ENCODE measurements at places on chromosomes 12 and 14. TPM values are rescaled to one million over a fixed set of nuclear protein-coding genes. Genes with fewer than 3 reads are reported as not detected.

- H3K4me3 ChIP-seq, result no peak overlapping the region
- no peaks in the 10 kb centered on the region for H3K36me3 ChIP-seq
- no peaks in the 10 kb centered on the region for H3K27me3 ChIP-seq
- H3K4me1 ChIP-seq, result no peaks in the 10 kb centered on the region
- no peak overlapping the region for H3K27ac ChIP-seq
- DNase-seq, result no peak
These were observed 34.5 kb downstream of the HMGA2 start for GRCh38 chr12:65858831-65859230.

DNA sequence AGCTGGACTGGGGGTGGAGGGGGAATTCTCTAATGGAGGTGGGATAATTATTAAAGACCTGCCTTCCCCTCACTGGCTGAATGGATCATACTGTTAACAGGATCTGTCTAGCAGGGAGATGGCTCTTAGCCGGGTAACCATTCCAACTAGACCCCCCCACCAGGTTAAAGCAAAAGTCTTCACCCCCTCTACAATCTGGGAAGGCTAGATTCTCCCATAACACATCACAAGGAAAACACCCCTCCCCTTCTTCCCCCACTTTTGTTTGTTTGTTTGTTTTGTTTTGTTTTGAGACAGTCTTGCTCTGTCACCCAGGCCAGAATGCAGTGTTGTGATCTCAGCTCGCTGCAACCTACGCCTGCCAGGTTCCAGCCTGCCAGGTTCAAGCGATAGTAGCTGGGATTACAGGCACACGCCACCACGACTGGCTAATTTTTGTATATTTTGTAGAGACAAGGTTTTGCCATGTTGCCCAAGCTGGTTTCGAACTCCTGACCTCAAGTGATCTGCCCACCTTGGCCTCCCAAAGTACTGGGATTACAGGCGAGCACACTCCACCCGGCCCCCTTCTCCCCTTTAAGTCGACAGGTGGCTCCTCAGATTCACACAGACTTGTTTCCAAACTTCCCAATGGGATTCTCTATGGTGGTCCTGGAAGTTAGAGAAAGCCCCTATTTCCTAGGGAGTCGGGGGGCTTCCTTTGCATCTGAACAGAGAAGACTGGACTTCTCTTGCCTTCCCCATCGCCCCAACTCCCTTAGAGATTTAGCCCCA is 3.5 kb upstream of the BAZ2A start:
- H3K4me3 ChIP-seq, result peak overlapping the region; percentile 80
- H3K27ac ChIP-seq, result peak overlapping the region; percentile 91
- no peak for DNase-seq
- H3K4me1 ChIP-seq, result no peaks in the 10 kb centered on the region

DNA sequence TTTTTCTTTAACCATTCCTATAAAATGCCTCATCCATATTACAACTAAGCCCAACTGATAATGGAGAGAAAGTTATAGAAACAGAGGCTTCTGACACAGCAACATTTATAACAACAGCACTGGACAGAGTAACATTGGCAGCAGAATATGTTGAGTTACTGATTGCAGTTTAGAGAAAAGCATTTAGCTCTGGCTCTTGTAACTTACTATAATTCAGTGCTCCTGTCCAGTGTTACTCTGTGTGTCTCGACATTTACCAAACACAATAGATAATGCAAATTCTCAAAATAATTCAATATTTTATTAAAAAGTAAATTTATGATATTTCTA is 356.1 kb downstream of the CEP128 start:
- H3K27ac ChIP-seq, result no peak overlapping the region
- H3K4me3 ChIP-seq, result no peak overlapping the region
- DNase-seq, result no peak

GRCh38 chr12:21769307-21769706 is 5.2 kb downstream of the KCNJ8 start:
- no peak overlapping the region for H3K27ac ChIP-seq
- no peaks in the 10 kb centered on the region for H3K27me3 ChIP-seq
- no peak overlapping the region for H3K4me3 ChIP-seq
- no peak for DNase-seq
- H3K36me3 ChIP-seq, result peaks cover 10% of the 10 kb centered on the region
- H3K4me1 ChIP-seq, result peaks cover 4% of the 10 kb centered on the region

GRCh38 chr12:56897844-56898361 is 36.3 kb downstream of the SDR9C7 start:
- H3K4me3 ChIP-seq, result no peak overlapping the region
- no peaks in the 10 kb centered on the region for H3K36me3 ChIP-seq
- no peaks in the 10 kb centered on the region for H3K4me1 ChIP-seq
- DNase-seq, result no peak
- H3K27me3 ChIP-seq, result no peaks in the 10 kb centered on the region
- no peak overlapping the region for H3K27ac ChIP-seq

GRCh38 chr12:27969624-27970400 is 2.7 kb downstream of the PTHLH start:
- no peaks in the 10 kb centered on the region for H3K36me3 ChIP-seq
- peaks cover 15% of the 10 kb centered on the region for H3K27me3 ChIP-seq
- H3K4me1 ChIP-seq, result no peaks in the 10 kb centered on the region
- H3K27ac ChIP-seq, result peak overlapping the region; percentile 0
- H3K4me3 ChIP-seq, result peak overlapping the region; percentile 54

GRCh38 chr12:105562199-105562971 is 231.9 kb downstream of the C12orf75 start:
- H3K27ac ChIP-seq, result peak overlapping the region; percentile 34
- peak; percentile 66 for DNase-seq
- H3K27me3 ChIP-seq, result no peaks in the 10 kb centered on the region
- no peaks in the 10 kb centered on the region for H3K36me3 ChIP-seq
- no peak overlapping the region for H3K4me3 ChIP-seq

GRCh38 chr14:75946785-75947184 is 35.0 kb downstream of the TGFB3 start:
- no peak for DNase-seq
- no peak overlapping the region for H3K27ac ChIP-seq
- H3K4me1 ChIP-seq, result no peaks in the 10 kb centered on the region
- H3K36me3 ChIP-seq, result no peaks in the 10 kb centered on the region

GRCh38 chr12:26275313-26276131 is 80.1 kb downstream of the SSPN start:
- no peak for DNase-seq
- H3K36me3 ChIP-seq, result no peaks in the 10 kb centered on the region

- no peaks in the 10 kb centered on the region for H3K36me3 ChIP-seq
- H3K27me3 ChIP-seq, result no peaks in the 10 kb centered on the region
- H3K4me1 ChIP-seq, result no peaks in the 10 kb centered on the region
- no peak overlapping the region for H3K4me3 ChIP-seq
These were observed 97.8 kb downstream of the RPS6KA5 start for GRCh38 chr14:90962505-90963109.

- H3K27me3 ChIP-seq, result no peaks in the 10 kb centered on the region
- no peaks in the 10 kb centered on the region for H3K36me3 ChIP-seq
- no peak overlapping the region for H3K4me3 ChIP-seq
- H3K27ac ChIP-seq, result peak overlapping the region; percentile 63
These were observed 20.4 kb downstream of the FOS start for GRCh38 chr14:75299059-75299458.

- H3K27me3 ChIP-seq, result no peaks in the 10 kb centered on the region
- H3K4me1 ChIP-seq, result peaks cover 31% of the 10 kb centered on the region
- peak overlapping the region; percentile 45 for H3K27ac ChIP-seq
- no peak overlapping the region for H3K4me3 ChIP-seq
These were observed 50.0 kb downstream of the KDM2B start for GRCh38 chr12:121530600-121531355.

DNA sequence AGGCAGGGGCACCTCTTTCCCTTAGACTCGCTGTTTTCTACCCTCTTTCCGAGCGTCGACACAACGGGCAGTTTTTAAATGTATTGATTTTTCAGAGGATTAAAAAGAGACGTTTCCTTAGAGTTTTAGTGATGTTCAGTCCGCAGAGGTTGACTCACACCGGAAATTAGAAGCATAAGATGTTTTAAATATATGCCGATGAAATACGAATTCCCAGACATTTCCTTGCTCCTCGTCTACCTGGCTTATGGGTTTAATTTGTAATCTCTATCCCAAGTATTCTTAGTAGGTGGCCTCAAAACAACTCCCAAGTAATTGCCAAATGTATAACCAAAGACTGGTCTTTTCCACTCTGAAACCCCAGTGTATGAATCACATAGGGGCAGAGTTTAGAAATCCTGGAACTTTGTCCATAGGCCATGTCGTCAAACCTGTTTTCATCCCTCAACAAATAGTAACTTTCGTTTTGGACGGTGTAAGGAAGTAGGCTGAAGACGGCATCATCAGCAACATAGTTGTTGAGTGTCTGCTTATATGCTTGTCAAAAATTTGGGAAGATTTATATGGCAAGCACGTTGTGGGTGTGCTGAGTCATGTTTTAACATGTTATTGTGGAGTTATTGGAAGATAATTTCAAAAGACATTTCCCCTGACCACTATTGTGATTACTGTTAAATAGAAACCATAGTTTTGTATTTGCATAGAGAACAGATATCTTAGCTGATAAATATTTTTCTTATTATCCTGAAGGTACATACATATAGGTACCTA is 824 bp downstream of the TBK1 start:
- DNase-seq, result no peak
- peaks cover 8% of the 10 kb centered on the region for H3K36me3 ChIP-seq
- H3K4me3 ChIP-seq, result peak overlapping the region; percentile 95

DNA sequence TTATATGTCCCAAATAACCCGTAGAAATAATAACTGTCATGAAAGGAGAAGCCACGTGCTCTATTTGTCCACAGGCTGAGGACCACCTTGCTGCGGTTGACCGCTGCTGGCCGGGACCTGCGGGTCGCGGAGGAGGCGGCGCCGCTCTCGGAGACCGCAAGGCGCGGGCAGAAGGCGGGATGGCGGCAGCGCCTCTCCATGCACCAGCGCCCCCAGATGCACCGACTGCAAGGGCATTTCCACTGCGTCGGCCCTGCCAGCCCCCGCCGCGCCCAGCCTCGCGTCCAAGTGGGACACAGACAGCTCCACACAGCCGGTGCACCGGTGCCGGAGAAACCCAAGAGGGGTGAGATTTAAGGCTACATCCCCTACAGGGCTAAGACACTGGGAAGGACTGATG is 21.0 kb downstream of the RPGRIP1 start:
- no peak overlapping the region for H3K27ac ChIP-seq
- peaks cover 5% of the 10 kb centered on the region for H3K4me1 ChIP-seq
- peak overlapping the region; percentile 31 for H3K4me3 ChIP-seq
- DNase-seq, result no peak
- H3K36me3 ChIP-seq, result no peaks in the 10 kb centered on the region

Gene ARG2
- total RNA-seq, result 0.59 TPM

Gene CCDC198
- total RNA-seq, result not detected

Gene SDR9C7
- total RNA-seq, result 0.28 TPM

Gene SIX6
- total RNA-seq, result not detected

Gene IPO4
- total RNA-seq, result 15.7 TPM

Gene SDSL
- 2.8 TPM for total RNA-seq

Gene TGM1
- 11.9 TPM for total RNA-seq

Gene SPX
- 8.3 TPM for total RNA-seq

Gene SLC25A21
- total RNA-seq, result 0.93 TPM

Gene SAMD4A
- total RNA-seq, result 102 TPM

Gene RASAL1
- not detected for total RNA-seq

Gene RNASE4
- total RNA-seq, result 19.5 TPM

All from right atrium auricular region (tissue), 2 donors.